Nephron progenitor cell (in vitro differentiated cells): ENCODE measurements at places on chromosomes 13 and 19.

DNA sequence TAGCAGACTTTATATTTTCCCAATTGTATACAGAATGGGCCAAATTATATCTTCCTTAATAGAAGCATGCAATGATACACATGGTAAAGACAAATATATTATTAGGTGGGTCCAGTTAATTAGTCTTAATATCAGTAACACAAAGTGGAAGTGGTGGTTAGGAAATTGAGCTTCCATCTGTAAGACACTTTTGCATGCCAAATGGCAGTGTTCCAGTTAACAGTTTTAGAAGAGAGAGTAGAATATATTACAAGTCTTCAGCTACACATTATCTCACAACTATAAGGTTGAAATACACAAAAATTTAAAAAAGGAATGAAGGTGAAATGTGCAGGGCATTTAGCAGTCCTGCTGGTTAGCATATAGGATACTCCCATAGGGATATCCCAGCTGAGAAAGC is 536.5 kb downstream of the PCDH9 start:
- DNase-seq: no peak

DNA sequence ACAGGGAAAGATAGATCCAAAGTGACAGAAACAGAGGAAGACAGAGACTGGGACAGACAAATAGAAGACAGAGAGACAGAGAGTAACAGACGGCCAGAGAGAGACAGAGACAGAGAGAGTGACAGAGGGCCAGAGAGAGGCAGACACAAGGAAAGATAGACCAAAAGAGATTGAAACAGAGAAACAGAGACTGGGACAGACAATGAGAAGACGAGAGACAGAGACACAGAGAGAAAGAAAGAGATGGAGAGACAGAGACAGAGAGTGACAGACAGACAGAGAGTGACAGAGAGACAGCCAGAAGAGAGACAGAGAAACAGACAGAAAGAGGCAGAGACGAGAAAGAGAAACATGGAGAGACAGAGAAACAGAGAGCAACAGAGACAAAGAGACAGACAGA is 127.3 kb downstream of the UQCRFS1 start:
- no peak for DNase-seq

DNA sequence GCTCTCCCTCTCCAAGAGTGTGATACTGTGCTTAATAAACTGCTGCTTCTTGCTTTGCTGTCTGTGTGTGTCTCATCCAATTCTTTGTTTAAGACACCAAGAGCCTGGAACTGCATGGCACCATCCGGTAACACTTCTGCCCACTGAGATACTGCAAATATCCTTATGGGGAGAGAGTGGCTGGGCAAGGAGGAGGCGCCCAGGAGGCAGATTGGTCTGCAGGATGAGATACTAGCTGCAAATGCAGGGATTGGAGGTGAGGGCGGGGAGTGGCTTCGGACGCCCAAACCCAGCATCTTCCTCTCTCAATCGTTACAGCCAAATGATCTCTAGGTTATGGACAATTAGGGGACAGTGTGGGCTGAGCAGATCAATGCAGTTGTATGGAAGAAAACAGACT is 1.7 kb upstream of the SIGLEC7 start:
- DNase-seq: no peak

DNA sequence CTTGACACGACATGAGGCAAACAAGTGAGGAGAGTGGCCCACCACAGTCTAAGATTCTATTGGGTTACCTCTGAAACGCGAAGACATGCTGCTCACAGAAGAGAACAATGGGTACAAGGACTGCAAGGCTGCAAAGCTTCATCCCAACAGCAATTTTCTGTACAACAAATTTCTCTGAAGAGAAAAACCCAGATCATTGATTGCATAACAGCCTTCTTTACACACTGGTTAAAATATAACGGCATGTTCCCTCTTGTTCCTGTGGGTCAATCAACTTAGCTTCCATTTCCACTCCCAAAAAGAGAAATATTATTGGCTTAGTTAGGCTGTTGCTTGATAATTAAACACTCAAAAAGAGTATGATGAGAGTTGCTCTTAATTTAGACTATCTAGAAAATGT is at the start of gene CPB2:
TSS of gene CPB2 (minus strand) at position 166 of the 400 bp plus-strand sequence. CDS start at position 142, 24 bp downstream.
- no peak for DNase-seq

DNA sequence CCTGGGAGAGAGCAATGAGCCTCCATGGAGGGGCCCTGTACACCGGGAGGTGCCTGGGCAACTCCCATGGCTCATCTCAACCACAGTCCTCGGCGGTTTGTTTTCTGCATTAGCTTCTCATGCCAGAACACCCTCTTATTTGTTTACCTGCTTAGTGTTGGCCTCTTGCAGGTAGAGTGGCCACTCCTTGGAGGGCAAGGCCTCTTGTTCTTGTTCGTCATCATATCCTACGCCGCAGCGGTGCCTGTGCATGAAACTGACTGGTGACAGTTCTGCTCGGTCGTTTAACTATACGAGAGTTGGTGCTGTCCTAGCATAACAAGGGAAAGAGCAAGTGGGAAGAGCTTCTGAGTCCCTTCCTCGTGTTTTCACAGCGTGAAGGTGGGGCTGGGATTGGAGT is 40.5 kb upstream of the RNF113B start:
- no peak for DNase-seq

GRCh38 chr19:57363688-57364181 is 384 bp downstream of the TRAPPC2B start:
- DNase-seq: no peak

GRCh38 chr13:27794921-27795717 is 2.8 kb downstream of the GSX1 start:
- DNase-seq: no peak

DNA sequence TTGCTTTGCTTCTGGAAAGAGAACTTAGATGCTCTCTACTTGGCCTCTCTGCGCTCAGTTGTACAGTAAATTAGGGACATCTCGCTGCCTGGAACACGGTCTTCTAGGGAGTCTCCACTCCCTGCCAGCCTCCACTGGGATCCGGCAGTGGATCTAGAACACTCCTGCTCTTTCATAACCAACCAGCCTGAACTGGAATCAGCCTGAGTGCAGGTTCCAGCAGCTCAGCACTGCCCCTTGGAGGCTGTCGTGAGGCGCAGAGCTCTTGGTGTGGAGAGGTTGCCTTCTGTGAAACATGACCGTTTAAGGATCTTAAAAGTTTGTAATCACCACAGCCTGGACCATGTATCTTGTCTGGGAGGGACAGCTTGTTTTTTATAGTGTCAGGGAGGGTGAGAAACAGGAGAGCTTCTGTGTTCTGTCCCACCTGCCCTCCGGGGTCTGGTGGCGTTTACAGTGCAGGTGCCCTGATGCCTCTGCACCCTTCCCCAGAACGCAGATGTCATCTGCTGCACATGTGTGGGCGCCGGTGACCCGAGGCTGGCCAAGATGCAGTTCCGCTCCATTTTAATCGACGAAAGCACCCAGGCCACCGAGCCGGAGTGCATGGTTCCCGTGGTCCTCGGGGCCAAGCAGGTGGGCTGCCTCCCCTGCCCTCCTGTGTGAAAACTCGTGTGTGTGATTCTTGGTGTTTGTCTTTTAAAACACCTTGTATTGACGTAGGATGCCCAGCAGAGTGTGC is 24.8 kb downstream of the UPF1 start:
- no peak for DNase-seq

DNA sequence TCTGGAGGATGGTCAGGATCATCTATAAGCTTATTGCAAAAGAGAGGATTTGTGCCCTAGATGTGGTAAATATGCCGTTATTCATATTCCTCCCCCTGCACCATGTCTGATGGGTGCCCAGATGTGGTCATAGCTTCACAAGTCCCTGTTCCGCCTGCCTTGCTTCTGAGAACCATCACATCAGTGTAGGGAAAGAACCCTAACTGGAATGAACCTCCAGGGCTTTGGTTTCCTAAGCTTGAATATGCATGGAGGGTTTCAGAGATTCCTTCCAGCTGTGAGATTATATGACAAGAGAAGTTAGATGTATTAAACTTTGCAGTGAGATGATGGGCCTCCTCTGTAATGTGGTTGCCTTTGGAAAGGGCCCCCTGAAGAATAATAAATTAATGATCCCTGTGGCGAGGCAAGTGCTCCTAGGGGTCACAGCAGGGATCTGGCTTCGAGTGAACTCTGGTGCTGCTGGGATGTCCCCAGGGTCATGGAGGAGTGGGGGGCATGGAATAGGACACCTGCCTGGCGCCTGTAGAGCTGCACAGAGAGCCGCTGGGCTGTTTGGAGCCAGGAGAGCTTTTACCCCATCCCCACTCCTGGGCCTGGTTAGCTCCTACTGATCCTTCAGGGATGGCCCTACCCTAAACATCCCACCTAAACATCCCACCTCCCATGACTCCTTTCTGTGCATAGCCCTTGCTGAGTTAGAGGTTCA is 56.0 kb upstream of the IRS2 start:
- DNase-seq: no peak

DNA sequence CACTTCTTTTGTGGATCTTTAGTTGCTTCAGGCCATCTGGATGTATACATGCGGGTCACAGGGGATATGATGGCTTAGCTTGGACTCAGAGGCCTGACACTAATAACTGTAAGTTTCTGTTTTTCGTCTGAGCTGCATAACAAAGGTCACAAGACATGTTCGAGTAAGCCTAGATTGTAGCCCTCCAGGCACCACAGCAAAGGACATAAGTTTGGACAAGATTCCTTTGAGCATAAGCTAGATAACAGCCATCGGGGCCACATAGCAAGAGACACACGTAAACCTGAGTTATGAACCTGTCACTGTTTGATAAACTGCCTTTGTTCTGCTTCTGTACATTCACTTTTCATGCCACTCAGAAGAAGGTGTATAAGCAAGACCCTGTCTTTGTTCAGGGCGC is 14.6 kb downstream of the IGFL3 start:
- DNase-seq: no peak

DNA sequence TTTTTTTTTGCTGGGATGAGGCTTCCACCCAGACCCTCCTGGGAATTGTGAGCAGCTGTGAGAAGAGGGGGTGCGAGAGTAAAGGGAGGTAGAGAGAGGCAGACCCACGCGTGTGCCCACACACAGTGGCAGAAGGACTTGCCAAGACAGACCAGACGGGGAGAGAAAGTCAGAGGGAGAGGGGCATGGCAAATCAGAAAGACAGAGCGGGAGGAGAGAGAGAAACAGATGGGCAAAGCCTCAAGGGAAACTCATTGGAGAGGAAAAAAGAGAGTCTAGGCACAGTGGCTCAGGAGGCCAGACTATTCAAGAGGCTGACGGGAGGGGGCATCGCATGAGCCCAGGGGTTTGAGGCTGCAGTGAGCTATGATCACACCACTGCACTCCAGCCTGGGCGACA is 17.0 kb downstream of the CATSPERG start:
- no peak for DNase-seq

GRCh38 chr19:39558624-39559117 is 18.7 kb upstream of the EID2 start:
- no peak for DNase-seq

- no peak for DNase-seq
These were observed 22.2 kb downstream of the ZNF175 start for GRCh38 chr19:51593138-51593890.

DNA sequence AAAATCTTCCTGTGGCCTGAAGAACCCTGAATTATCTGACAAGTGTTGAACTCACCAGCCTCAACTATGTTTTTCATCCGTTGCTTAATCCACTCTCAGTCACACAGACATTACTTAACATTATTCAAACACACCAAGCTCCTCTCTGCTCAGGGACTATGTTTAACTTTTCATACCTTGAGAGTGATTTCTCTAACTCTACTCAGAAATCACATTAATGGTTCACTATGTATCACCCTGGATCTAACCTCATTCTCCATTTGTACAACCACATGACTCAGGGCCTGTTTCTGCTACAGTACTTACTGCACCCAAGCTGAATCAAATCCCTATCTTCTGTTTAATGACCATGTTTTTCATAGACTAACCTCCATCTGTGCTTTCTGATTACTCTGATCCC is 553.7 kb upstream of the PRR20A start:
- no peak for DNase-seq

- DNase-seq: no peak
These were observed 301.7 kb upstream of the SPRY2 start for GRCh38 chr13:80642641-80643040.

GRCh38 chr19:38017401-38018151 is 110.6 kb downstream of the SIPA1L3 start:
- no peak for DNase-seq

GRCh38 chr13:94268661-94269060 is 210.8 kb downstream of the DCT start:
- no peak for DNase-seq

DNA sequence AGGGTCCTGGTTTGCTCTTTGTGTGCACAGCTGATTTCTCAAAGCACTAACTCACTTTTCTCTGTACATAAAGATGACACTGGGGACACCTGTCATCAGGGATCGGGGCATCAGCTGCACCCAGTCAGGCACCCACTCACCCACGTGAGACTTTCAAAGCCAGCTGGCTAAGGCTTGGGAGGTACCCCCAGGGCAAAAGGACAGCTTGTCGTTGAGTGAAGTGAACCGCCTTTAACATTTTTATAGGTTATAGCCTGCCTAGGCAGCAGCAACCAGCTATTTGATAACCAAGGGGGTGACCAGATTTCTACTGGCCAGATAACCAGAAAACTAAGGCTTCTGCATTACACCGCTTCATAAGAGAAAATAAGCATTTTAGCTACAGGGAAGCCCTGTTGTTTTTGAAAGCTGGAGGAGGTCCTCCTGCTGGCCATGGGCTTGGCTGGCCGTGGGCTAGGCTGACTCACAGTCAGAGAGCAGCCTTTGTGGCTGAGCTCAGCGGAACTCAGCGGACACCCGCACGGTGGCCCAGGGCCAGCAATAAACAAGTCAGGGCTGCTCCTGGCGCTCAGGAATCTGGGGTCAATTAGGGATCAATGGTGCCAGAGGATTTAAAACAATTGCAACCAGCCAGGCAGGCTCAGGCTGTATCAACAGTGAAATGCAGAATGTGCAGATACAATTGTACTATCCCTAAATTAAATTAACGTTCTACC is 57.1 kb downstream of the ALOX5AP start:
- DNase-seq: peak; percentile 69

DNA sequence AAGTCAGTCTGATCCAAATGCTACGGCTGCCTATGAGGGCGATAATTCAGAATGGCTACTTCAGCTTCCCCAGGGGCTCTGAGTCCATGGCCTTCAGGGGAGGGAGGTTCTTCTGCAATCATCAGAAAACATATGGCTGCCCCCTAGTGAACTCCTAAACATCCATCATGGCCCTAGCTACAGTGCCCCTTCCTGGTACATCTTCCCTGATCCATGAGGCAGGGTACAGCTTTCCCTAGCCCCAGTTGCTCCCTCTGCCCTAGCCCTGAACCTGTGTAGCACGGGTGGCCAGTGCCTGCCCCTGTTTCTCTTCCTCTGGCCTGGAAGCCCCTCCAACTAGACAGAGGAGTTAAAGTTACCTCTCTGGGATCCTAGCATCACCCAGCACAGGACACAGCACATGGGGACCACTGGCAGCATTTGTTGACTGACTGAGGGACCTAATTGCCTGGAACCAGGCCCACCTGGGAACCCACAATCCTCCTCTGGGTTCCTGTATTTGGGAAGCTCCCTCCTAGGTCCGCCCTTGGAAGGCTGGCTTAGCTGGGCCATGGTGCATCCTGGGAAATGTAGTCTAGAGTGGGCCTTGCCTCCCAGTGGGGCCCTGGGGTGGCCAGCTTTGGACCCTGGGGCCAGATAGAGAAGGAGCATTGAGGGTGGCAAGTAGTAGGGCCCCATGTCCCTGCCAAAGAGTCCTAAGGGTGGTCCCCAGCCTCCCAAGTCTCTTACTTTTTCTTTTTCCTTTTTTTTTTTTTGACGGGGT is 17.7 kb upstream of the SEMA6B start:
- no peak for DNase-seq
